ENCODE measurements at places on chromosomes 16 and 17.
A peak's percentile ranks its signal among the peaks of the same experiment; 100 is the strongest.

DNA sequence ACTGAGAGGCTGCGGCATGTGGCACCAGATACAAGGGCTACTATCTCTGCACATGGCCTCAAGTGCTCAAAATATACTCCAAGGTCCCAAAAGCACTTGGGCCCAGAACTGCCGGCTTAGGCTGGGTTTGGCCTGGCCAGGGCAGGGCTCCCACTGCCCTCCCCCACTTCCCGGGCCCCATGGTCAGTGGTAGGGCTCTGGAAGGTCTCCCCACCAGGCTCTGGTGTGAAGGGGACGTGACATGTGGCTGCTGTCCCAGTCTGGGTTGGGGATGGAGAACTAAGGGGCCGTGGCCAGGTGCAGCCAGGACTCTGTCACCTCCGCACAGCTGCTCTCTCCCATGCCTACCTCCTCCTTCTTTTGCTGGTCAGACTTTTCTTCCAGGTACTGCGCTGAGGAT, 5.7 kb upstream of the PAM16 start:
- DNase-seq: no peak

DNA sequence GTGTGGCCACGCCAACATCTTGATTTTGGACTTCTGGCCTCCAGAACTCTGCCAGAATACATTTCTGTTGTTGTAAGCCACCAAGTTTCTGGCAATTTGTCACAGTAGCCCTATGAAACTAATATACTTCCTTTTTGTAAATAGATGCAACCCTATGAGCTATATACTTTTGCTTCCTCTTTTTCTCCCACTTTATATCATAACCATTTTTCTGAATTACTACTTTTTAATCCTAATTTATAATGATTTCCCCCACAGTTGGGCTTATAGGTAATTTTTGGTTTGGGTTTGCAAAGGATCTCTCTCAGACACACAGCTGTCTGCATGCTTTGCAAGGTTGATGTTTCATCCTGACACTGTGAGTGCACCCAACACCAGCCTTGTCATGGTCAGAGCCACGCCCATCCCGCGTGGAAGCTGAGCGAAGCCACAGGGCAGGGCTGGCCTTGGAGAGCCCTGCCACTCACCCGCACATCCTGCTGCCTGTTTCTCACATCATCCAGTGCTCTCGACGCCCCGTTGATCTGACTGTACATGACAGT, 5.8 kb downstream of the TRIM25 start:
- DNase-seq: peak; percentile 50

DNA sequence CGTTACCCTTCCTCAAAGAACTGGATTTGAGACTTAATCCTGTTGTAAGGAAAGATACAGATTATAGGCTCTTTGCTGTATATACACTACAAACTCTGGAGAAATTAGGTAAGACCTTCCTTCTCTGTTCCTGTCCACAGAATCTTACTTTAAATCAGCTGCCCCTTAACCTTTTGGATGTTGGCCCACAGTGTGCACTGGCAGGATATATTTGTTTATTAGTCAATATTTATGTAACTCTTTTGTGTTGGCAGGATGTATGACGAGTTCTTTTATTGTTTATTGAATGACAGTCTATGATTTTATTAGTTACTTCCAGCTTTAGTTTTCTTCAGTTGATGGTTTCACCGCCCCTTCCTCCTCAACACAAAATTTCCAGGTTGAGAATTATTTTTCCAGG, 19.7 kb downstream of the LRRC36 start:
- no peak for DNase-seq

DNA sequence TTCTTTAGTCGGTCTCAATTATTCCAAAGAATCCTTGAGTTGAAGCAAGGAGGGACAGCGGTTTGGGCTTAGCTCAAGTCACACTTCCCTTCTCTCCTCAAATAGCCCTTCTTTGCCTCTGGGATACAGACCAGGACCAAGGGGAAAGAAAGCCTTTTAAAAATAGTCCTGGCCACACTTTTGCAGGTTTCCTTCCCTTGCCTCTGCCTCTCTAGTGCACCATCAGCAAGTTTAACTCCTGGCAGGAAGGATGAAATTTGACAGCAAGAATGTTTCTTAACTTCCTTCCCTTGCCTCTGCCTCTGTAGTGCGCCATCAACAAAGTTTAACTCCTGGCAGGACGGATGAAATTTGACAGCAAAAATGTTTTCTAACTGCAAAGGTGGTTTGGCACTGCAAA, 7.2 kb upstream of the G6PC1 start:
- no peak for DNase-seq

DNA sequence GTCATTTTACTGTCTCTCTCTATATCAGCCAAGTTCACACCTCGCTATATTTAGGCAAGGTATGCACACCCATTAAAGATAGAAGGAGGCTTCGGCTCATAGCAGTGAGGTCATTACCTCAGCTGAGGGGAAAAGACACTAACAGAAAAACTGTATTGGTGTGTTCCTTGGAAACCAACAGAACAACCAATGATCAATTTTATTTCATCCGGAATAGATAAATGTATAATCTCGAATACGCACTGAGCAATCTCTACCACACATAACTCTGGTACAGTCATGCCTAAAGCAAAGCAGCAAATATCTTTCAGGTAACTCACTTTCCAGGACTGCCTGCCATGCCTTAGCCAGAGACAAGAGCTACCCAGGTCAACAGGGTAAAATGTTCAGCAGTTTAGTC, 109.9 kb upstream of the CORO6 start:
- DNase-seq: no peak

DNA sequence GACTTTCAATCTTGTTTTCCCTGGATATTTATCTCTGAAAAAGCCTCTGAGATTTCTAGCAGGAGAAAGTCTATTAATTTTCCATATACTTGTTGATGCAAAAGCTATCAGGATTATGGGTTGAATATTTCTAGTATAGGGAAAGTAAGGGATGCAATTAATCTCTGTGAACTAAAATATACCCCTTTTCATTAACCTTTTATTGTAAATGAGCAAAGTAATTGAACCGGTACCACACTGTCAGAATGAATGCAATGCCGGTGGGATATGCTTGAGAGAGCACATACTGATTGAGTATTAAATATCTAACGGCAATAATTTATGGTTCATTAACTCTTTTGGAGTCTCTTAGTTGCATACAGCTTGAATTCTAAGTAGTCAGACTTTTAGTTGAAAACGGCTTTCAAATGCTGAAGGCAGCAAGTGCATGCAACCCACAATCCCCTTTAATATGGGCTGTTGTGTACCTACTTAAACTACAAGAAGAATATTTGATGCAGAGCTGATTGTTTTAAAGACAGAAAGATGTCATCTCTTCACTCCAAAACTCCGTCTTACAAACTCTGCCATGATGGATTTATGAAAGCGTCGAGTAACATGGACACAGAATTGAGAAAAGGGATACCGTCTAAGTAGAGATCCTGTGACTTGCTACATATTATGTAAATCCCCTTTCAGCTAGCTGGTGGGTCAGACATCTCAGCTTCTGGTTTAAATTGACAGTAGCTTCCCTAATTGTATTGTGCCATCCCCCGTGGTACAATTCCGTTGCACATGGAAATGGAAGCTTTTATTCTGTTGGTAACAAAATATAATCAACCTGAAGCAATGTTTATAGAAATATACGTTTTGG, 141.3 kb upstream of the CDH8 start:
- no peak for DNase-seq

GRCh38 chr16:4383591-4384444, 12.2 kb downstream of the VASN start:
- DNase-seq: no peak

DNA sequence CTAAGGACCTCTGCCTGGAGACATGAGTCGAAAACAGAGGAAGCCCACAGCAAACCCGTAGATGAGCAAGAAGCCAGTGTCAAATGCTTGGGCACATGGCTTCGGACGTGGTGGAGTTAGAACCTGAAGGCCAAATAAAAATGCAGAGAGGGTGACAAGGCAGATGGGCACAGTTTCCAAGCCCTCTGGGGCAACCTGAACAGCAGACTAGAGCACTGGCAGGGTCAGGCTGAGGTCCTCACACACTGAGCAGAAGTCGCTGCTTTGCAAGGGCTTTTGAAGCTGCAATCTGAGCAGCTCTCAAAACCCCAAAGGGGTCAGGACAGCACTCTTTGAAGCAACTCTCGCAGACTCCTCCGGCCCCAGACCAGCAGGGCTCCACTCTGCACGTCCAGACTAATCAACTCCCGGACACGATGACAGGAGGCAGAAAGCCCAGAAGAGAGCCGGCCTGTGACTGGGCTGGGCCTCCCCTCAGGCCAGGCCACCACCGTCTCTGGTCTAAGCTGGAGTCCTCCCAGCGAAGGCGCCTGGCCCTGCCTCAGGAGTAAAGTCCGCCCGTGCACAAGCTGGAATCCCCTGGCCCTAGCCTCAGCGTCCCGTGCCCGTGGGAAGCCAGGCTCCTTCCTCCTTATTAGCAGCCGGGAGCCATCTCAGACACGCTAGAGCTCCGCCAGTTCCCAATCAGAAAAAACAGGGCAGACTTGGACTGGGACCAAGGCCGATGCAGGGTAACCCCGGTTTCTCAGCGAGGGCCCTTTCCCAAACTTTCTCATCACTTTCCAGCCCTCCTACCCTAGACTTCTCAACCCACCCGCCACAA, 924 bp downstream of the SMARCD2 start:
- no peak for DNase-seq

DNA sequence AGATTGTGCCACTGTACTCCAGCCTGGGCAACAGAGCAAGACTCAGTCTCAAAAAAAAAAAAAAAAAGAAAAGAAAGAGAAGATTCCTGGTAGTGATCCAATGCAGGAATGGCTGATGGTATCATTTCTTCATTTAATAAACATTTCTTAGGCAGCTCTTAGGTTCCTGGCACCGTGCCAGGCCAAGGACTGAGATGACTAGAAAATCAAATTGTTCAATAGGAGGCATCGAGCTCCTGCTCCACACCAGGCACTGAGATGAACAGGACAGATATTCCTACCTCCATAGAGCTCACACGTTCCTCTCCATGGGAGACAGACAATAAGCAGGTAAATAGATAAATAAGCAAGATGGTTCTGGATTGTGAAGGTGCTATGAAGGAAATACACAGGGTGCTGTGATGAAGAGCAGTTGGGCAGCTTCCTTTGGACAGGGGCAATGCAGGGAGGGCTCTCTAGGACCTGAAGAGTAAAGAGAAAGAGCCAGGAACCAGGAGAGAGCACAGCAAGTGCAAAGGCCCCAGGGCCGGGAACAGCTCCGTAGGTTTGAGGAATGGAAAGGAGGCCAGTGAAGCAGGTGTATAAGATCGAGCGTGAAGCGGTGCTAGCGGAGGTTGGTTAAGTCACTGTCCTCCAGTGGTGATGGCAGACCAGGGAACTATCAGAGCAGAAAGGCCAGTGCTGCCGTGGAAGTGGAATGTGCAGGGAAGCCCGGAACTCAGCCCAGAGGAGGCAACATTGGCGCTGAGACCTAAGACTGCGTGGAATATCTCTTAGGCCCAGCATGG, 26.5 kb upstream of the CRHR1 start:
- DNase-seq: no peak

GRCh38 chr17:75498039-75498725, 17.2 kb downstream of the CASKIN2 start:
- no peak for DNase-seq

GRCh38 chr16:81866820-81867440, 87.8 kb downstream of the PLCG2 start:
- no peak for DNase-seq

- DNase-seq: no peak
These were observed 12.4 kb upstream of the KCNG4 start for GRCh38 chr16:84252184-84252583.

GRCh38 chr17:9577373-9577709, 899 bp downstream of the CFAP52 start:
- DNase-seq: no peak

Data from GM18507 (cell line).